NCI-H1092 treated with DMSO at 0.1 percent for 48 hours (cell line): ENCODE measurements at places on chromosomes 11 and 22.

DNA sequence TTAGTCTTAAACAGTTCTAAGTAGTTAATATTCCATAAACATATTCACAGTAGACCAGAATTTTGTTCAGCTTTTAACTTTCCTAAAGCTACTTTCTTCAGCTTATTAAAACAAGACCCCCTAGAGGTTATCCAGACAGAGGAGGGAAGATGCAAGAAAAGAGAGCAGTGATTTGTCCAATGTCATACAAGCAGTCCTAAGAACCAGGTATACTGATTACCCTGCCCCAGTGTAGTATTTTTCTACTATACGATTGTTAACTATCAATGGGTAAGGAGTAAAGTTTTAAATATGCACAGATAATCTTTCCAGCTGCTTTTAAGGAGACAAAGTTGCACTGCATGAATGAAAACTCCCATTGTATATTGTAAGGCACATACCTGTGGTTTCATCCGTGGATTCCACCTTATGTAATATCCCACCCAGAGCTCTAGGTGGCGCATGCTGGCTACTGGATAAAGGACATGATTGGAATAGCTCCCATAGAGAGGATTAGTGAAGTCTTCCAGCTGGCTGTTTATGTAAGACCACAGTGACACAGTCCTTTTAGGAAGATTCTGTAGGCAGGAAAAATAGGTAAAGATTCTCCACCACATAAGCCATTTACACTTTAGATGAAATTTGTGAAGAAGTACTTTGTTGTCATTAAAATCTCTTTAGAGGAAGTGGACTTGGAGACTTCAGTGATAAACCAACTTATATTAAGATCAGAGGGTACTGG is 45.6 kb downstream of the CEP57 start:
- DNase-seq, result peak; percentile 75

DNA sequence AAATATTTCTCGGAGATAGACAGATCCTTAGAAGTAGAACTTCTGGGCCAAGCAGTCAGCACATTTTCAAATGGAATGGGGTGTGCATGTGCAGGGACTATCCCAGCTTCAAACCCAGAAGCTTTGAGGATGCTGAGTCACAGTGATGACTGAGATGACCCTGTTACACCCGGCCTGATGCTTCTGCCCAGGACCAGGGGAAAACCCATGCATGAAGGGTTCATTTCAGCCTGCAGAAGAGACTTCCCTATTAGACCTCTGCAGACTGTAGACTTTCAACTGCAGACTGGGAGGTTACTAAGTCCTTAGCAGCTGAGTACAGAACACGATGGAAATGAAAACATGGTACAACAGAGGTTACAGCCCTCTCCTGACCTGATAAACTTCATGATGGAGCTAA is 3.6 kb upstream of the OR2AT4 start:
- DNase-seq, result no peak

- DNase-seq, result no peak
Observed at GRCh38 chr22:31830721-31831070, 76.9 kb downstream of the DEPDC5 start.

- DNase-seq, result no peak
Observed at GRCh38 chr22:46069521-46070214, 80.7 kb upstream of the PPARA start.

DNA sequence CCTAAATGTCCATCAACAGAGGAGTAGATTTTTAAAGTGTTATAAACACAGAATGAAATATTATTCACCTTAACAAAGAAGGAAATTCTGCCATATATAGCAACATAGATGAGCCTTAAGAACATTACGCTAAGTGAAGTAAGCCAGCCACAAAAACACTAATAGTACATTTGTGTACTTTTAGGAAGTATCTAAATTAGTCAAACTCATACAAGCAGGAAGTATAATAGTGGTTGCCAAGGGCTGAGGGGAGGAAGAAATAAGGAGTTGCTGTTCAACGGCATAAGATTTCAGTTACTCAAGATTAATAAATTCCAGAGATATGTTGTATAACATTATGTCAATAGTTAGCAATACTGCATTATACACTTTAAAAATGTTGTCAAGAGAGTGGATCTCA is 181.7 kb upstream of the ZC3H12C start:
- DNase-seq, result no peak

DNA sequence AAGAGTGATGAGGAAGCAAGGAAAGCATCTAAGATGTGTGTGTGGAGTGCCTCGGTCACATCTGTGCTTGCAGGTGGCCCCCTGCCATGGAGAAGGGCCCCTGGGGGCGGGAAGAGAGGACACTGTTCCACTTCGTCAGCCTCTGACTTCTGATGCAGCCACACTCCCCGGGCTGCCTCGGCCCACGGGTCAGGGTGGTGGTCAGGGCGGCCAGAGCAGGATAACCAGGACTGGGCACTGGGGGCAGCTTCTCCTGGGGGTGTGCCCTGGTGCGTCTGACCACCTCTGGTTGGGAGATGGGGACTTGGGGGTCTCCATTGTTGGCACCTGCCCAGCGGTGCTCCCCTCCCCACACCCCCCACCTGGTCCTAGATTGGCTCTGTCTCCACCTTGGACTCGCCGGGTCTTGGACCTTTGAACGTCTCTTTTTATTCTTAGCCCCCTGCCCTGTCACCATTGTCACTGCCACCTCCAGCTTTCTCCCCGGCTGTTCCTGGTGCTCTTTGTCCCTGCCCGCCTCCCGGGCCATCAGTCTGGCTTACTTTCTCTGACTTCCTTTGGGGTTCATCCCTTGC is 114.4 kb downstream of the KIAA1671 start:
- DNase-seq, result no peak

GRCh38 chr11:74169738-74170458 is 904 bp downstream of the C2CD3 start:
- peak; percentile 17 for DNase-seq
